Aorta (tissue), 5 donors: ENCODE measurements at places on chromosomes 13 and 19. TPM values are rescaled to one million over a fixed set of nuclear protein-coding genes. Genes with fewer than 3 reads are reported as not detected.

POGLUT2 gene
- total RNA-seq: 4.8 TPM

NFIX gene
- 184 TPM for total RNA-seq

PROZ gene
- total RNA-seq: not detected

FLT3LG gene
- total RNA-seq: 6.3 TPM

B3GNT3 gene
- 0.42 TPM for total RNA-seq

LRRC63 gene
- total RNA-seq: not detected

MAMSTR gene
- total RNA-seq: 0.58 TPM

NKG7 gene
- total RNA-seq: 6.7 TPM

GGACT gene
- total RNA-seq: 5.3 TPM

ZIC2 gene
- not detected for total RNA-seq

INSL3 gene
- not detected for total RNA-seq

ZNF17 gene
- total RNA-seq: 15.2 TPM

TUBA3C gene
- total RNA-seq: not detected

KLK15 gene
- total RNA-seq: not detected
